ENCODE measurements at places on chromosomes 2 and 18.

DNA sequence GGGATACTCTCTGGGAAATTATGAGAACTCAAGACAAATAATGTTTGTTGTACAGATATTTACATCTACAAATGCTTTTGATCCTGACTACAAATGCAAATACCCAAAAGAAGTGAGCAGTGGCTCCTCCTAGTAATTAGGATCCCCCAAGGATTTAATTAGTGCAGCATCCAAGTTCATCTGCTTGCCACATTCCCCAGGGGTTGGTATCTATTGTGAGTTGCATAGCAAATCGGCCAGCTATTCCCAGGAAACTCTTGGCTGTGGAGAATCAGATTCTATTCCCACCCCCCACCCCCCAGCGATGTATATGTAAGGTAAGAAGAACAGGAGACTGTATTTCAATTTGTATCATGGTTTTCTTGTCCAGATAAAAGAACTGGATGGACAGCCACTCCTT, 725.1 kb upstream of the CDH7 start:
- DNase-seq: no peak

GRCh38 chr2:182283512-182283911, 143.3 kb downstream of the PDE1A start:
- DNase-seq: no peak

GRCh38 chr2:197024206-197024605, 97.7 kb upstream of the PGAP1 start:
- DNase-seq: no peak

DNA sequence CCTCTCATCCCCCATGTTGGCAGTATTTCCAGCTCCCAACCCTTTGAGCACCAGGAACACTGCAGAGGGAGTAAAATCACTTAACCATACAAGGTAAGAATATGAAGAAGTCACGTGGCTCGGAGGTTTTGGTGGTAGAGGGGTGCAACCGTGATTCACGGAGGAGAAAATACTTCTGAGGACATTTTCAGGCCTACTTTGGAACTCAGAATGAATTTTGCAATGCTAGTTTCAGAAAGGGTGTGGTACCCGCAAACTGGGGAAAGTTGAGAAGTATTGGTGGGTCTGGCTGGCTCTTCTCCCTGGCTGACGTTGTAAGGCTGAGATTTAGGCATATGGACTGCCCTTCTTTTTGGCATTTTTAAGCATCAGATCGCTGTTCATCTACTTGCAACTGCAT, 442 bp downstream of the SERPINB5 start:
- DNase-seq: no peak

DNA sequence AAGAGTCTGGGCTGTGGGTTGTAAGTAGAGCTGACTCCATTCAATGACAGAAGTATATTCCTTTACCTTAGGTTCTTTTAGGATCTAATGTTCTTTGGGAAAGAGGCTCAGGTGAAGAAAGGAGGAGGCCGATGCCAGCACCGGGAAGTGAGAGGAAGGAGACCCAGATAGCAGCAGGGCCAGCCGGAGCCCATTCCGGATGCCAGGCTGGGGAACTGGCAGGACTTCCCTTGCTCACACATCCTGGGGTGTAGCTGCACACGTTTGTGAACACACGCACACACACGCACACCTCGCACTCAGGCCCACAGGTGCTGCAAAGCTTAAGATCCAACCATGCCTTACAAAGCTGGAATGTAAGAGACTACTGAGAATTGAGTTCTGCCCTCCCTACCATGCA, 95.8 kb upstream of the SMAD2 start:
- DNase-seq: no peak

GRCh38 chr2:18926631-18927524, 337.5 kb upstream of the NT5C1B start:
- DNase-seq: no peak

- no peak for DNase-seq
These were observed 662 bp downstream of the ACVR2A start for GRCh38 chr2:147845411-147845971.

GRCh38 chr2:171389325-171389724, 44.5 kb downstream of the METTL8 start:
- DNase-seq: no peak

DNA sequence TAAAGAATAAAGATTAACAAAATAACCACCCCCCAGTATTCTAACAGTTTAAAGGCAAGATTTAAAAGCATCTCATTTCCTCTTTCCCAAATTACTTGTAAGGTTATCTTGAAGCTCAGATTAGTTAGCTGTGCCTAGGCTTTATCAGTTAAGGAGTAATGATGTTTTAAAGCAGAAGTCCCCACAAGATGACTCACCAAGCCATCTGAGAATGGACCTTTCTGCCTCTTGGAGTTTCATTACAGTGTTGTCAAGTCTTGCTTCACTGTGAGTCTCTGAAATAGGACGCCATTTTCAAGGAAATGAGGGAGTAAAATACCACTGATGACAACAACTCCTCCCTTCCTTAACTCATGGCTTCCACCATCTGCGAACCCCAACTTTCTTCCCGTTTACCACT, 35.9 kb downstream of the ZNF385B start:
- no peak for DNase-seq

- no peak for DNase-seq
These were observed 52.6 kb upstream of the NEMP2 start for GRCh38 chr2:190587106-190587505.

- DNase-seq: no peak
These were observed 31.6 kb upstream of the GPR155 start for GRCh38 chr2:174518395-174518794.

- DNase-seq: no peak
These were observed 27.9 kb downstream of the FABP1 start for GRCh38 chr2:88099798-88100488.

GRCh38 chr2:116979916-116980764, 834.4 kb upstream of the DDX18 start:
- DNase-seq: no peak

GRCh38 chr2:128591861-128592822, 273.5 kb upstream of the HS6ST1 start:
- DNase-seq: no peak
